ENCODE measurements at places on chromosomes 7 and 10.

GRCh38 chr7:47233996-47234395 lies 347.9 kb downstream of the TNS3 start:
- no peak for DNase-seq

- DNase-seq, result no peak
Measured at GRCh38 chr10:112615269-112615668, 168.3 kb downstream of the VTI1A start.

GRCh38 chr10:91350651-91351081 lies 59.5 kb upstream of the HECTD2 start:
- no peak for DNase-seq

- DNase-seq, result no peak
Measured at GRCh38 chr10:126867567-126868365, 37.5 kb upstream of the DOCK1 start.

GRCh38 chr7:4794591-4795350 lies 19.3 kb downstream of the AP5Z1 start:
- no peak for DNase-seq

DNA sequence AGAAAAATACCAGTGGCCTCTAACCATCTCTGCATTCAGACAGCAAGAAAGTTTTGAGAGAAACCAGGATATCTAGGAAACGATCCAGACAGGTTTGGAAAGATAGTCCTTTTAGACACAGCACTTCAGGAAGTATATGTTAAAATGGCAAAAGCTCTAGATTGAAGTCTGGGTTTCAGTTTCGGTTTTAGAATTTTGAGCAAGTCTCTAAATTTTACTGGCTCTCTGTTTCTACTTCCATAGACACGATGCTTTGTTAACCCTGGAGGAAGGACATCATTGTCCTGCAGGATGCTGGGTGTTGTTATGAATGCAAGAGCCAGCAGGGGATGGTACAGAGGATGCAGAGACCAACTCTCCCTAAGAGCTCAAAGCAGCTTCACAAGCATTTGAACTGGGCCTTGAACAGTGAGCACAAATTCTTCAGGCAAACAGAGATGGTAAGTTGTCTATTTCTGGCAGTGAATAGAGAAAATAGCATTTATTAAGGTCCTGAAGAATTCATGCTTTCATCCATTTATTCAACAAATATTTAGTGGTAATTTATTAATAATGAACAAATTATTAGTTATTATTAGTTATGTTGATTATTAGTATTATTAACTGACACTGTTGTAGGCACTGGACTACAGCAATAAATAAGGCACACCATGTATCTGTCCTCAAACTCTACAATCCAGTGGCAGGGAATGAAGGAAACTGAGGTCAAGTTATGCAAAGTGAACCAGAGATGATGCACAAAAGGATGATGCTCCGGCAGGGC lies 152.7 kb upstream of the NRP1 start:
- DNase-seq, result peak; percentile 62
